ENCODE measurements at places on chromosomes 12 and 14.

- DNase-seq = no peak
These were observed 110.2 kb downstream of the SNAPC1 start for GRCh38 chr14:61872452-61872851.

GRCh38 chr14:73468828-73469375 lies 10.6 kb upstream of the NUMB start:
- no peak for DNase-seq

DNA sequence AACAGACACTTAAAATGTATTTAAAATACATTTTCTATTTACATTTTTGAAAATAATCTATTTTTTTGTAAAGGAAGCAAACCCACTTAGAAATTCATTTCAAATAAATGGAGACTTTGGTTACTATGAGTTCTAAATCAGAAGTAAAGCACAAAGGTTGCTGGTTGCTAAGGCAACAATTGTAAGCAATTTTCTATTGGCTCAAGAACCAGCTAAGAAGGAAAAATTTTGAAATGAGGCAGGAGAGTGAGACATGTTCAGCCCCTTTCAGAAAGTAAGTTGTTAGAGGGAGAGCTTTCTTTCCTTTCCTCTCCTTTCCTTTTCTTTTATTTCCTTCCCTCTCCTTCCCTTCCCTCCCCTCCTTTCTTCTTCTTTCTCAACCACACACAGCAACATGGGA lies 80.7 kb downstream of the PRMT8 start:
- DNase-seq = no peak

GRCh38 chr12:118287728-118288127 lies 85.0 kb downstream of the TAOK3 start:
- no peak for DNase-seq

- DNase-seq = no peak
These were observed 128.4 kb upstream of the CPNE8 start for GRCh38 chr12:39033782-39034181.

- no peak for DNase-seq
These were observed 19.9 kb downstream of the FUT8 start for GRCh38 chr14:65432361-65432948.

DNA sequence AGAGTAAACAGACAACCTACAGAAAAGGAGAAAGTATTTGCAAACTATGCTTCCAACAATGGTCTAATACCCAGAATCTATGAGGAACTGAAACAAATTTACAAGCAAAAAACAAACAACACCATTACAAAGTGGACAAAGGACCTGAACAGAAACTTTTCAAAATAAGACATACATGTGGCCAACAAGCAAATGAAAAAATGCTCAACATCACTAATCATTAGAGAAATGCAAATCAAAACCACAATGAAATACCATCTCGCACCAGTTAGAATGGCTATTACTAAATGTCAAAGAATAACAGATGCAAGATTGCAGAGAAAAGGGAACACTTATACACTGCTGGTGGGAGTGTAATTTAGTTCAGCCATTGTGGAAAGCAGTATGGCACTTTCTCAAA lies 125.8 kb downstream of the C12orf42 start:
- no peak for DNase-seq

DNA sequence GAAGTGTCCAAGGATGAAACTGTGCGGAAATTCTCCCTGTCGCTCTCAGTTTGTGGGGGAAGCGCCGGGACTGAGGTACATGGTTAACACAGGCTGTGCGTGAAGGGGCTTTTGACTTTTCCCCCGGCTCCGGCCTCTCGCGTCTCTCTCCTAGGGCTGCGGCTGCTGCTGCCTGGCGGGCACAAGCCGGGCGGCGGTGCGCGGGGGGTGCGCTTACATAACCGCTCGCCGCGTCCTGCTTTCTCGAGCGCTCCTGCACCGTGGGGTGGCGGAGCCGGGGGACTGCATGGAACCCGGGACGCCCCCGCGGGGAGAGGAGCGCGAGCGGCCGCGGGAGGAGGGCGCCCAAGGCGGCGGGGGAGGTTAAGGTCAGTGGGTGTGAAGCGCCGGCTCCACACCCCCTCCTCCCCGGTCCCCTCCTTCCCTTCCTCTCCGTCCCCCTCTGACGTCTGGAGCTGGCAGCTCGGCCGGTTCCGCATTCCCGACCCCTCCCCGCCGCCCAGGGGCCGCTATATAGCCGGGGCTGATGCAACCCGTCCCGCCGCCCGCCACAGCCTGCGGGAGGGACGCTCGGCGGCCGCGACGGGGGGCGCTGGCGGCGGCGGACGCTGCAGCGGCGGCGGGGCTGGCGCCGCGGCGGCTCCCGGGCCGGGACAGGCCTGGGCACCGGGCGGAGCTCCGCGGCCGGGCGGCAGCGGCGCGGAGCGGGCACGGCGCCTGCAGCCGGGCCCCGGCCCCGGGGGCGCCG lies at the start of gene JDP2:
Gene JDP2 (plus strand): TSS at position 541 of the 748 bp plus-strand sequence. CDS start 9,899 bp downstream, outside the sequence.
- DNase-seq = peak; percentile 83

DNA sequence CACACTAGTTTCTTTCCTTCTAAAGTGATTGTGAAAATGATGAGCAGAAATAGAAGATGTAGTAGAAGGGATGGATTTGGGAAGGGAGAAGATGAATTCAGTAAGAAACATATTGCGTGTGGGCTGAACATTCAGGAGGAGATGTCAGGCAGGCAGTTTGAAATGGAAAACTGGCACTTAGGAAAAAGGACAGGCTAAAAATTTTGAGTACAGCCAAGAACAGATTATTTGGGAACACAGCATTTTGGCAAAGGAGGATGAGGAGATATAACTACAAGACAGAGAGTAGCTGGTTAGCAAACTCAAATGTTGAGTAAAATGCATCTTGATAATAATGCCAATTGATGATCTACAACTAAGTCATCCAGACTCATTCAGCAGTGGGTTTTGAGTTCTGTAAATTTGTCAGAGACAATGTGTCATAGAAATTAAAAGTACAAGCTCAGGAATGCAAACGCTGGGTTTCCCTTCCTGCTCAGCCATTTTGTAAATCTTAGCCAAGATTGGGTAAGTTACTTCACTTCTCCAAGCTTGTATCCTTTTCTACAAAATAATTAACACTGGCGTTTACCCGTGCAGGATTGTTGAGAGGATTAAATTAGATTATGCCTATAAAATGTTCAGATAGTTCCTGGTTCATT lies 255.0 kb downstream of the NAV3 start:
- DNase-seq = no peak

- DNase-seq = no peak
These were observed 800.5 kb downstream of the NRXN3 start for GRCh38 chr14:78970677-78971076.

DNA sequence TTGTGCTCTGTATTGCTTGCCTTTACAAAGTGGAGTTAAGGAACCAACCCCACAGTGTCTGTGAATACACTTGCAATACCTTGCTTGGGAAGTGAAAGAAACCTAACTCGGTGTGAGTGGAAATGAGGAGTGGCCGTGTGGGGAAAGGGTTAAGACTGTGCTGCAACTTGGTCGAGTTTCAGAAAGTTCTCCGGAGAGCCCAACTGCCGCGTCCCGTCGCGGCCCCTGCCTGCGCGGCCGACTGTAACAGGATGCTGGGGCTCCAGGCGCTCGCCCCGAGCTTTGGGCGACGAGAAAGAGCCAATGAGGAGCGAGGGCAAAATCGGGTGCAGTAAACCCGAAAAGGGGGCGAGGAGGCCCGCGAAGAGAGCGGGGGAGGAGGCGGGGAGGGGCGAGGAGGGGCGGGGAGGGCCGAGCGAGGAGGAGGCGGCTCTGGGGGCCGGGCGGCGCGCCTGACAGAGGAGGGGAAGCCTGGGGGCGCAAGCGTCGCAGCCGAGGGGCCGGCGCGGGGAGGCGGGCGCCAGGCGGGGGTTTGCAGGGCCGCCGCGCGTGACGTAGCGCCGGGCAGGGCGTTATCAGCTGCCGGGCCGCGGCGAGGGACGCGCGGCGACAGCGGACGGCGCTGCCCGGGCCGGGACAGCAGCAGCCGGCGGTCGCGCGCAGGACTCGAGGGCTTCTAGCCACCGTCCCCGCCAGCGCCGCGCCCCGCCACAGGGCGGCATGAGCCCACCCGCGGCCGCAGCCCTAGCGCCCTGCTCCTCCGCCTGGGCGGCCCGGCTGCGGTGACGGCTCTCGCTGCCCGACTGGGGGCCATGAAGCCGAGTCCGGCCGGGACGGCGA lies at the start of gene DACT1:
Gene DACT1 (plus strand): TSS at position 572 of the 840 bp plus-strand sequence. CDS start 241 bp downstream, at position 813.
- DNase-seq = no peak

DNA sequence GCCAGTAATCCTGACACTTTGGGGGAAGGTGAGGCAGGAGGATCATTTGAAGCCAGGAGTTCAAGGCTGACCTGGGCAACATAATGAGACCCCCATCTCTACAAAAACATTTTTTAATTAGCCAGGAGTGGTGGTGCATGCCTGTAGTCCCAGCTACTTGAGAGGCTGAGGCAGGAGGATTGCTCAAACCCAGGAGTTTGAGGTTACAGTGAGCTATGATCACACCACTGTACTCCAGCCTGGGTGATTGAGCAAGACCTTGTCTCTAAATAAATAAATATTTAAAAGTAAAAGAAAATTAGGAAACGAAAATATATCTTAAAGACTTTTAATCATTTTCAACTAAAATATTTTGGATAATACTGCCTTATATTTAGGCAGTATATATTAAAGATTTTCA lies 25.9 kb downstream of the CKB start:
- no peak for DNase-seq

- no peak for DNase-seq
These were observed 33.7 kb upstream of the GNPNAT1 start for GRCh38 chr14:52825085-52825484.

DNA sequence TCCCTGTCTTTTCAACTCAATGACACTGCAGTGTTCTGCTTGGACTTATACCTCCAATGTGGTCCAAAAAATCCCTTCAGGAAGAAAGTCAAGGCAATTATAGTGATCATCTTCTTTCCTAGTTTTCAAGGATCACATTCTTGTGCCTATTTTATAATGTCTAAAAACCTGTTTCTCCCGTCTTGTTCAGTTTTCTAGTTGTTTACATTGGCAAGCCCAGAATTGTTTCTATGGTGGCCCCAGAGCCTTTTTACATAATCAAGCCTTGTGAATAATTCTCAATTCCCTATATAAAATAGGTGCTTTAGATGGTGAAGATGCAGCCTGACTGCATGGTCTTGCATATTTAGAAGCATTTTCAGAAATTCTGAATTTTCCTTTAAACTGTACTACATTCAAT lies 14.5 kb upstream of the LDHB start:
- DNase-seq = no peak

- no peak for DNase-seq
These were observed 26.6 kb upstream of the GALNT9 start for GRCh38 chr12:132355742-132356681.

DNA sequence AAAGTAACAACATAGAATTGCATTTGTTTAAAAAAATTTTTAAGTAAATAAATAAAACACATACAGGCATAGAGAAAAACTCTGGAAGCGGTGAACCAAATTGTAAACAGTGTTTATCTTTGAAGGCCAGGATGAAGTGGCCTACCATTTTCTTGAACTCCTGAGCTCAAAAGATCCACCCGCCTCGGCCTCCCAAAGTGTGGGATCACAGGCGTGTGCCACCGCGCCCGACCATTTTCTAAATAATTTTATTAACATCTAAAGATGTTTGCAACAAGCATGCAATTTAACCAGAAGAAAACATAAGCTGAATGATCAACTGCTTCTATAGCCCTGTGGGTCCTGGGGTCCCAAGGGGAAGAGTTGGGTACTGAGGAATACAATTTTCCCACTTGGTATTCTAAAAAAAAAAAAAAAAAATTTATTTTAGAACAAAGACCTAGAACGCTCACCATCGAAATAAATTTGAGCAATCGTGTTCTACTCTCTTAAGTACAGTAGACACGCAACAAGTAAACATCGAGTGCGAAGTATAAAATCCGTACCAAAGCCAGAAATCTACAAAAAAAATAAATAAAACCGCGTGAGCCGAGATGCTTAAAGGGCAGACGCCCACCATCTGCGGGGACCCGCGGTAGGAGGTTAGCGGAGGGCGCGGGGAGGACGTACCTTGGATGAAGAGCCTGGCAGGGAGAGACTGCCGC lies 484 bp downstream of the MIS18BP1 start:
- no peak for DNase-seq

- DNase-seq = peak; percentile 97
These were observed 6.2 kb downstream of the DUSP6 start for GRCh38 chr12:89345830-89346740.

- no peak for DNase-seq
These were observed 5.0 kb upstream of the ALDH2 start for GRCh38 chr12:111761706-111762105.

DNA sequence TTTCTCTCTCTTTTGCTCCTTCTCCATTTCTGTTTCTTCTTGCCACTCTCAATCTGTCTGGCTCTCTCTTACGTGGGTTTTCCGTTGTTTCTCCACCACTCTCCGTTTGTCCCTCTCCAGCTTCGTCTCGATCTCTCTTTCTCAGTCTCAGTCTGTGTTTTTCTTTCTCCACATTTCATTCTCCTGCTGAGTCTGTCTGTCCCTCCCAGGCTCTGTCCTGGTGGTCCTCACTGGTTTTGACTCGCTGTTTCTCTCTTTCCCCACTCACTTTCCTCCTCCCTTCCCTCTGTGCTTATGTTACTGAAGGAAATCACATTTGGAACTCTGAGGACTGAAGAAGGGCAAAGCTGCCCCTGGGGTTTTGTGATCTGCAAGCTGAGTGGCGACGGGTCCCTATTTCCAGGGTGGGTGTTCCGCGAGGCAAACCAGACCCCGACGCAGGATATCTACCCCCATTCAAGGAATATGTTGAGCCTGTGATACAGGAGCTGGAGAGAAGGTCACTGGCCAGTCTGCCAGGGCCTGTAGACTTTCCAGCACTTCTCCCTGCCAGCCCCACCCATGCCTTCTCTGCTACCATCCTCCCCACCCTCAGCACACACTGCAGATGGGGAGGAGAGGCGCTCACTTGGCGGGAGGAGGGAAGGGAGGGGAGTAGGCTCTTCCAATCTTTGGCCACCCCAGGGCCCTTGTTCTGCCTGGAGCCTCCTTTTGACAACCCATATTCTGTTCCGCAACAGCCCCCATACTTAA lies 102.7 kb upstream of the MAP1LC3B2 start:
- DNase-seq = no peak

- no peak for DNase-seq
These were observed 12.8 kb downstream of the CLSTN3 start for GRCh38 chr12:7142809-7143465.

- no peak for DNase-seq
These were observed 147.8 kb upstream of the KRR1 start for GRCh38 chr12:75658901-75659823.

- no peak for DNase-seq
These were observed 69.0 kb upstream of the BMP4 start for GRCh38 chr14:54025661-54026060.

- DNase-seq = no peak
These were observed 8.6 kb downstream of the EVL start for GRCh38 chr14:100073576-100074430.

DNA sequence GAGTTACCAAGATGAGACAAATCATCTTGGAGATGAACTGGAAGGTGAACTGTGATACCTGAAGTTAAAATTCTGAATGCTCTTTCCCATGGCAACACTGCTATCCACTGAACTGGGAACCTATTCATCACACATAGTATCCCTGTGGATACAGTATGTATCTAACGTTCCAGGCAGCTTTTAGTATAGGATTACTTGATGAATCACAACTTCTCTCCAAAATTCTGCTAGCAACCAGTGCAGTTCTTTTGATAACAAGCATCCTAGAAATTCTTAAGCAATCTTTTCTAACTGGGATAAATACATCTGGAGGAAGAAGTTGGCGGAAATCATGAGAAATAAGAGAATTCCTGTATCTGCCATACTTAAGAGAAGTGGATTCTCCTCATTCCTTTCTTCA lies 66.4 kb downstream of the PAWR start:
- no peak for DNase-seq

All from GDM1 (cell line).